ENCODE measurements at places on chromosomes 1 and 21.
A peak's percentile ranks its signal among the peaks of the same experiment; 100 is the strongest.

DNA sequence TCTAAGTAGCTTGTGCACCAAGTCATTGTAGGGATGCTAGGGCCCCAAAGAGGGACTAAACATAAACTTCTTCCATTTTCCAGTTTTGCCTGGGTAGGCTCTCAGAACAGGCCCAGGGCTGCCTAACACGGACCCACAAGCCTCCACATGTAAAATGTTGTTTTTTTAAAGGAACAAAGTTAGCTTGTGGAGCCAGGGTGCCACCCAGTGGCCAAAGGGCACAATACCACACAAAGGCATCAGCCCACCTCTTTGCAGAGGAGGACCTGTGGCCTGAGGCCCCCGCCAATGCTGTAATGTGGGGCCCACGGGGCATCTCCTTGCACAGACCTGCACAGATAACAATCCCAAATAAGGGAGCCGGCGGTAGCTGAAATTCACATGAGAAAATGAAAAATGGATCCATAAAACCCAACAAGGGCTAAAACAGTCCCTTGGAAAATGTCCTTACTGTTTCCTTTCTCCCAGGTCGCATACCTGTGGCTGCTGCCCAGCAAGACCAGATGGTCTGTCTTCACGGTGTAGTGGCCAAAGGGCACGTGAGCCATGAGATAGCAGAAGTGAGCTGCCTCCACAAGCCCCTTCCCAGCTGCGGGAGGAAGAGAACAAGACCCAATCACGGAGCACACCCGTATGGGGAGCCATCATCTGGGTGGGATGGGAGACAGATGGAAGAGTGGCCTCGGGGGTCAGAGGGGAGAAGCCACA lies 23.8 kb downstream of the SEC16B start:
- DNase-seq = peak; percentile 55

DNA sequence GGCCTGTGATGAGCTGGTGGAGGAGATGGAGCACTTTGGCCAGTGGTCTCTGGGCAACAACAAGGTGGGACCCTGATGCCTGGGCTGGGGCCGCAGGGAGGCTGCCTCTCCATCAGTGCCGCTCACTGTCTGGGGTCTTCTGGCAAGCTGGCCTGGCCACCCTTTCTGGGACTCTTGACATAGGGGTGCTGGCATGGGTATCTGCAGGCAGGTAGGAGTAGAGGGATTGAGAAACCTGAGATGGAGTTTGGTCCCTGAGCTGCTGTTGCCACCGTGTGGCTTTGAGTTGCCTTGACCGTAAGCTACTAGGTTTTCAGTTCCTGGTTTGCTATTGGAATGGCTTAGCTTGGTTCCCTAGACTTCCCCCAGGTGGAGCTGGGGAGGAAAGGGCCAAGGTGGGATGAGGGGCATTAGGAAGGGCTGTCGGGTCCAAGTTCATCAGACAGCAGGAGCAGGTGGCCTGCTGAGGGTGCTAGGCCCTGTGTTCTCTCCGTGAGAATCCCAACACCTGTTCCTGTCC lies 13.2 kb upstream of the MFN2 start:
- DNase-seq = no peak

GRCh38 chr1:206933333-206933945 lies 11.7 kb upstream of the FCMR start:
- DNase-seq = peak; percentile 56

DNA sequence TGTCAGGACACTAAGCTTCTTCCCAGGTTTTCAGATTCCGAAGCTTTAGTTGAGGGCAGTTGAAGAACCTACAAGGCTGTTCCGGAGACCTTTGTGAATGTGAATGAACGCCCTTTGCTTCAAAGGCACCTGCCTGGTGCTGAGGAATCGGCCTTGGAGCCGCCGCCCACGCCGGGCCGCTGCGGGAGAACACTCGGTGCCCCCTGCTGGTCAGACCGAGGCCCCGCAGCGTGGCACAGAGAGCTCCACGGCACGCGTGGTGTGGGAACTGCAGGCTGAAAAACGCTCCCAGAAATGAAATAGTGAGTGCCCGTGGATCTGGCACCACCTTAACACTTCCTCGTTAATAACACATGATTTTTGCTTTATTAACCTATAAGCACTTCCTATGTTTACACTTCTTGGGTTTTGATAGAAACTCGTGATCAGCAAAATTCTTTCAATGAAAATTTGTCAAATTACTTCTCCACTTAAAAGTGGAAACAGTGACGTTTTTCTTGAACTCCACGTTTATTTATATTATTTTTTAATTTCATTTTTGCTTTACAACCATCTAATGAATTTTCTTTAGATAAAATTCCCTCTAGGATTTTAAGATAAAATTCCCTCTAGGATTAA lies 460.6 kb downstream of the DSCAM start:
- peak; percentile 44 for DNase-seq

- DNase-seq = no peak
These were observed 9.5 kb downstream of the WNT4 start for GRCh38 chr1:22133247-22133930.

GRCh38 chr1:118360817-118361216 lies 175.8 kb upstream of the SPAG17 start:
- no peak for DNase-seq

DNA sequence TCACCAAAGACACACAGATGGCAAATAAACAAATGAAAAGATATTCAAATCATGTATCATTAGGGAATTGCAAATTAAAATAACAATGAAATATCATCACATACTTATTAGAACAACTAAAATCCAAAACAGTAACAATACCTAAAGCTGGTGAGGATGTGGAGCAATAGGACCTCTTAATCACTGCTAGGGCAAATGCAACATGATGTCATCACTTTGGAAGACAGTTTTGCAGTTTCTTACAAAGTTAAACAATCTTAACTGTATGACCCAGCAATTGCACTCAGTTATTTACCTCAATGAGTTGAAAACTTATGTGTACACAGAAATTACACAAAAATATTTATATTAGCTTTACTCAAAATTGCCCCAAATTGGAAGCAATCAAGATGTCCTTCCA lies 47.3 kb downstream of the SELENOF start:
- no peak for DNase-seq

- DNase-seq = no peak
These were observed 261.8 kb downstream of the FOXD2 start for GRCh38 chr1:47699492-47700235.
